ENCODE measurements at places on chromosomes 3 and 15.

- no peak for DNase-seq
These were observed 4.0 kb upstream of the SATB1 start for GRCh38 chr3:18428991-18429745.

DNA sequence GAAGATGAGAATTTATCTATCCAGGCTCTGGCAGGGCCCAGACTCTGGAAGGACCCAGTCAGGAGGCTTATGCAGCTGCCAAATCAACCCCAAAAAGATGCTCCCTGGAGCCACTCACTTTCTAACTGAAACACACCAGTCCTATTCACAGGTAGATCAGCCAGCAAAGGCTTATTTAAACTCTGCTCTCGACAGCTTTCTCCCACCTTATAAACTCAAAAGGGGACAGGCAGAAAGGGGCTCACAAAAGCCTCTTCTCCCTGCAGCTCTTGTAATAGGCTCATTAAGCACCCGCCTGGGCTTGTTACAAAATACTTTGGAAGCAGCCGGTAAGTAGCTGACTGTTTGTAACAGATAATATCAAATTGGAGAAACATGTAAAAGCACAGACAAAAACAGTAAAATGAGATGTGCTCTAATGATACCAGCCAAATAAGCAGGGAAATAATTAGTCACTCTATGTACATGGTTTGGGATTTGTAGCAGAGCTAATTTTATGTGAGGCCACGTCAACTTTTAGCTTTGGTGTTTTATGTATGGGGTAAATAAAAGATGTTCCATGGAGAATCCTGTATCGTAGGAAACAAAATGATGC lies 213.8 kb downstream of the NR2F2 start:
- no peak for DNase-seq

DNA sequence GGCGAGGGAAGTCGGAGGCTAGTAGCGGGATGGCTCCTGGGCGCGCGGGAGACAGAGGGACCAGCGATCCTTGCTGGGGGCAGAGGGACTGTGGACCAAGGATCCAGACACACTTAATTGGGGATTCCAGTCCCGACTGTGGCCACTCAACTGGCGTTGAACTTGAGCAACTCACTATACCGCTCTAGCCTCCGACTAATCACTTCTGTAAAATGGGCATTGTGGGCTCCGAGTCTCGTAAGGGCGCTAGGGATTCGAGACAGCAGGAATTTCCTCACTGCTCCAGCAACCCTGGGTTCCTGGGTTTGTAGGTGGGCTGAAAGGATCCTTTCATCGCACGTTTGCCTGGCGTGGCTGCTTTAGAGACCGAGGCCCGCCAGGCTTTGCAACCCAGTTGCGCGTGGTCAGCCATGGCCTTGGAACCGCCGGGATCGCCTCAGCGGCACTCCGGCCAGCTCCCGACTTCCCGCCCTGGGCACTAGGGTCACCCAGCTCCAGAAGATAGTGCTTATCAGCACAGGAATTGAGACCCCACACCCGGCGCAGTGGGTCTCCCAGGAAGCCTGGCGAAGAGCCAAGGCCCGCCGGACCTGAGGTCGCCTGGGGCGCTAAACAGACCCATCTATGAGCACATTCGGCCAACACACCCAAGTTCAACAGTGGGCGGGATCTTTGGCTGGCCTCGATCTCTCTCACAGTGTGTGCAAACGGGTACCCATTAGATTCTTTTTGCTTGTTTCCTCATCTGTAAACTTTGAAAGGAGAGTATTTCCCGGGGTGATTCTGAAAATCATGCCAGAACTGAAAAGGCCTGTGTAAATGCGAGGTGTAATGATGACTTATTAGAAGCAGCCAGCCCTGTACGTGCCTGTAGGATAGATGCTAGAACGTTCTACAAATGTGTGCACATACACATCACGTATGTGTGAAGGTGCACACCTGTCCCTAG lies 9.9 kb downstream of the FOXL2 start:
- DNase-seq, result no peak

- peak; percentile 24 for DNase-seq
These were observed 828 bp downstream of the U2SURP start for GRCh38 chr3:143002083-143002712.

DNA sequence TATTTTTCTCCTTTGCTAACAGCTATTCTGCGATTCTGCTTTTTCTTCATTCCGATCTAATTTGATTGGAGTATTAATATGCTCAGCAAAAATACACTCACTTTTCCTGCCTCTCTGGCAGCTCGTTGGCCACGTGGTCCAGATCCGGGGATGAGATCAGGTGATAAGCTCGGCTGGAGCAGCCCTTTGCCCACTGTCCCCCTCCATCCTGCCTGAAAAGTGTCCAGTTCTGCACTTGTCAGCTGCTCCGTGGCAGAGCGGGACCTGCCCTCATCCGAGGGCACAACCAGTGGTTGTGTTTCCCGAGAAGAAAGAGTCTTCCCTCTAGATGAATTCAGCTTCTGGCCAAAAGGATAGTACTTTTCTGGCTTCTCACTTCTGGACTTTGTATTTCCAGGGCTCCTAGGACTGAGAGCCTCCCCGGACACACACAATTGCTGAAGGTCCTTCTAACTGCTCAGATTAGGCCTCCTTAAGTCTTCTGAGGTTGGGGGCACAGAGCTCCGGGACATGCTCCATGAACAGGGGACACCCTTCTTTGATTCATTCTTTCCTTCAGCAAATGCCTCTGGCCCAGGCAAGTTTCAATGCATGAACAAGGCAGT lies 103.9 kb upstream of the ALDH1A3 start:
- no peak for DNase-seq

DNA sequence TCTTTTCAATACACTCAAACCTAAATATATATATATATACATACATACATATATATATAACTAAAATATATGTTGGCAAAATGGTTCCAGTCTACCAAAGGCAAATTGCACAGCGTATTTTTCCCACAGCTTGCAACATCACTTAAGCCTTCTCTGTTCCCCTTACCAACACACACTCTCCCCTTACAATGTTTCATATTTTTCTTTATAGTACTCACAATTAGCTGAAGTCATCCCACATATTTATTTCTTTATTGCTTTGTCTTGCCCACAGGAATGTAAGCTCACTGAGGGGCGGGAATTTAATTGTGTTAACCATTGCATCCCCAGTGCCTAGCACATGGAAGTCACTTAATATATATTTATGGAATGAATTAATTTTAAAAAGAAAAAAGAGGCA lies 288.3 kb downstream of the ULK4 start:
- no peak for DNase-seq

GRCh38 chr15:75723847-75724660 lies 11.4 kb upstream of the CSPG4 start:
- peak; percentile 27 for DNase-seq
